ENCODE measurements at places on chromosomes 16 and 17.

DNA sequence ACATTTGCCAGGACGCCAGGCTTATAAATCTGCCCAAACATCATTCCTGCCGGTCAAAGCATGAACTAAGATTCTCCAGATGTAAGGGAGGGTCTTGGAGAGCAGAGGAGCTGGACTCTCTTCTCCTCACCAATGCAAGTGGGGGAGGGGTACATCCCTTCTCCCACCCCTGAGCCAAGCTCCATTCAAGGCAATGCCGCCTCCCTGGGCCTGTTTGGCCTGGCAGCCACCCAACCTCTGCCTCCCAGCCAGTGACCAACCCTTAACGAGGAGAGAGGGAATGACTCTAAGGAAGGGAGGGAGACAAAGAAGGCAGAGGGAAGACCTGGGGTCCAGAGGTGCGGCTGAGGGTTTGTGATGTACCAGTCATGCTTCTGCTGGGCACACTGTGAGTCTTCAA is 13.8 kb downstream of the C17orf50 start:
- DNase-seq: no peak

DNA sequence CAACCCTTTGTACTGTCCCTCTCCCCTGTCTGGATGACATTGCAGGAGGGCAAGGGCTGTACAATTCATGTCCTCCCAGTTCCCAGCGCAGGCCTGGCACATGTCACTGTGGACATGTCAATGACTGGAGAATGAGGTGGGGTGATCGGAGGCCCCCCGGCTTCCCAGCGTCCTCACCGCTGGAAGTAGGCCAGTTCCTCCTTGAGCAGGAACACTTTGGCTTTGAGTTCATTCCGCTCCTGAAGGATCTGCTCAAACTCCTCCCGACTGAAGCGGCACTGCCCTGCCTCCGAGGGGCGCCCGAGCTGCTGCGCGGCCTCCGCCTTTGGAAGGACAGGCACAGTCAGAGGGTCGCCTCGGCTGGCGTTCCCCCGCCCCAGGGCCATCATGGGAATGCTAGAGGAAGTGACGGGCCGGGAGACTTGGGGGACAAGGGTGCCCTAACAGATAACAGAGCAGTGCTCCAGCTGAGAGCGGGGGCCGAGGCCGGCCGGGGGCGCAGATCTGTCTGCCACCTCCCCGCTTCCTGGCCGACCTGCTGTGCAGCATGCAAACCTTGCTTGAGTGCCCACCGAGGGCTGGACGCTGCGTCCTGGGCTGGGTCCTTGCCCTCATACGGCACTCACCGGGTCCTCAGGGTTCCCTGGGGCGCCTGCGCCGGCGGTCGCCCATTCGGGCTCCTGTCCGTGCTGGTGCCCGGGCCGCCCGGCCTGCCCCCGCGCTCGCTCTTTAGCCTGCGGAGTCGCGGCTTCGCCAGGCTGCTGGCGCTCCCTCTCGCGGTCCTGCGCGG is 1.3 kb downstream of the RILP start:
- DNase-seq: no peak

DNA sequence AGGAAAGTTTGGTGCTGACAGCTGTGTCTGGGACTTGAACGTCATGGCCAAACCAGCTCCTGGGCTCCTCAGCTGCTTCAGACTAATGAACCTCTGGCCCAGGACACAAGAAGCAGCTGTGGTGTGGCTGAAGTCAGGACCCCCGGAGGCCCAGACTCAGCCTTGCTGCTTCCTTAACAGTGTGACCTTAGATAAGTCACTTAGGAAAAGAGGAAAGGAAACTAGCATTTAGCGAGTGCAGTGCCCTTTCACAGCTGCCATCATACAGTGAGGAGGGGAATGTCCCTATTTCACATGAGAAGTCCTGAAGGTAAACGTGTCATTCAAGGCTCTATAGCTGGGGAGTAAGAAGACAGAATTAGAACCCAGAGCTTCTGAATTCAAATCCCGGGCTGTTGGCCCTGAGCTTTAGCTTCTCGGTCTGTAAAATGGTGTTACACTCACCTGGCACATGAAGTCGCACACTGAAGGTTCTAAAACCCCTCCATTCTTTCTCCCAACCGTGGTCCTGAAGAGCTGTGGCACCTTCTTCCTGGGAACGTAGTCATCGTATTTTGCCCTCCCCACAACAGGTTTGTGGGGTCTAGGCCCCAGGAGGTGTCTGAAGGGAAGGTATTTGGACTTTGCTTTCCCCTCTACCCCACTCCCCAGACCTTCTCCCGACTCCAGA is 910 bp upstream of the RAMP2 start:
- DNase-seq: no peak

- DNase-seq: peak; percentile 50
These were observed 6.0 kb upstream of the GLIS2 start for GRCh38 chr16:4309833-4310266.

GRCh38 chr16:4115209-4115948 is 863 bp downstream of the ADCY9 start:
- peak; percentile 35 for DNase-seq

GRCh38 chr17:63819131-63819530 is 8.1 kb upstream of the PSMC5 start:
- no peak for DNase-seq

GRCh38 chr17:76007850-76008165 is 7.2 kb downstream of the CDK3 start:
- no peak for DNase-seq

DNA sequence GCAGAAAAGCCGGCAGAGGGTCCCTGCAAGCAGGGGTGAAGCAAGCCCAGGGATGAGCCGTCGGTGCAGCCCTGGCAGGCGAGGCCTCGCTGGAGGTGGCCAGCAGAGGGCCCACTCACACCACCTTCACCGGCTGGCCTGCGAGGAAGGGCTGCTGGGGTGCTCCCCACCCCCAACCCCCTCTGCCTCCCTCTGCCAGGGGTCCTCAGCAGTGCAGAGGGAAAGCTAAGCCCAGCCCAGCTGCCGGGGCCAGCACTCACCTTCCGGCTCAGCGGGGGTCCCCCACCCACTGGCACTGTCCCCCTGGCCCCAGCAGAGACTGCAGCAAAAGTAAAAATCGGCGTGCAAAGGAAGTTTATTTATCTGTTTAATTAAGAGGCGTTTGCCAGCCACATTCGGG is 113.4 kb downstream of the ENGASE start:
- DNase-seq: no peak
